Cerebellum (tissue), 4 donors: ENCODE measurements at places on chromosomes 4 and X. TPM values are rescaled to one million over a fixed set of nuclear protein-coding genes. Genes with fewer than 3 reads are reported as not detected.

- DNase-seq, result no peak
These were observed 122.3 kb downstream of the ARHGAP10 start for GRCh38 chr4:147854154-147854553.

GRCh38 chr4:4847011-4847410 lies 12.5 kb upstream of the MSX1 start:
- DNase-seq, result no peak

- no peak for DNase-seq
These were observed 4.5 kb downstream of the CASP3 start for GRCh38 chr4:184644553-184645307.

- no peak for DNase-seq
These were observed 144.7 kb downstream of the NAA11 start for GRCh38 chr4:79181190-79181589.

The CYTL1 gene
- 0.91 TPM for total RNA-seq

The SPIN4 gene
- total RNA-seq, result 14.0 TPM

The NUDT11 gene
- 41.6 TPM for total RNA-seq
